ENCODE measurements at places on chromosomes 1 and 21.

- DNase-seq, result peak; percentile 26
These were observed 43.2 kb downstream of the ELK4 start for GRCh38 chr1:205588636-205589035.

GRCh38 chr1:208248307-208248801 lies 4.2 kb upstream of the PLXNA2 start:
- DNase-seq, result no peak

DNA sequence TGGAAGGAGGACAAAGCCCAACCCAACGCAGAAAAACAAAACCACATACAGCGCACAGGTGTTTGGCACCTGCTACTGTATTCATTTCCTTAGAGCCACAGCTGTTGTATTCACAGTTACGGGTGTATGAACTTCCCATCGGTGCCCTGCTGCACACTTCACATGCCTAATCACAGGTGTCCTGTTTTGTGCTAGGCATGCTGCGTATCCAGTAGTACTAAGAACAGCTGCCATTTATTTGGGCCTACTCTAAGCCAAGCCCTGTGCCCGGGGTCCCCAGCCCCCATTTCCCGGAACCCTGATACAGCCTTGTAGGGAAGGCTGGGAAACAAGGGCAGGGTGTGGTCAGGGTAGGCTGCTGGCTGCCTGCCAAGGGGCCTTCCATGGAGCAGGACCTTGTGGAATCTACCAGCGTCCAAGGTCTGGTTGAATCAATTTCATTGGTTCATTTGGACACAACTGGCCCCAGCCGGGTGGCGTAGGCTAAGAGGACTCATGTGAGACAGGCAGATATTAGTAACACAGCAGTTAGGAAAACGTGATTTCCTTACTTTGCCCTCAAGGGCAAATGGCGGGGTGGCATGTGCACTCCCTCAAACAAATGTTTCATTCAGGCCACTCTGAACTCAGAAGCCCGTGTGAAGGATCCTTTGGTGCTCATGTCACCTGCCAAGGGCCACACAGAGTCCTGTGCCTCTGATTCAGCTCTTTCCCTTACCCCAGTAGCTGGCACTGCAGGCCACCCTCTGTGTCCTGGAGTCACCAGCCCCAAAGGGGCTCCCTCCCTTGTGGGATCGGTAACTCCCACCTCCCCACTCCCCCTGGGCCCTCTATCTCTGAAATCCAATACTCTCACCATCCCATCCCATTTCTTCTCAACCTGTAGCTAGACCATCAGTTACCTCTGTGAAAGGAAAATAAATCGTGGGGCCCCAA lies 986 bp upstream of the RNF186 start:
- no peak for DNase-seq

DNA sequence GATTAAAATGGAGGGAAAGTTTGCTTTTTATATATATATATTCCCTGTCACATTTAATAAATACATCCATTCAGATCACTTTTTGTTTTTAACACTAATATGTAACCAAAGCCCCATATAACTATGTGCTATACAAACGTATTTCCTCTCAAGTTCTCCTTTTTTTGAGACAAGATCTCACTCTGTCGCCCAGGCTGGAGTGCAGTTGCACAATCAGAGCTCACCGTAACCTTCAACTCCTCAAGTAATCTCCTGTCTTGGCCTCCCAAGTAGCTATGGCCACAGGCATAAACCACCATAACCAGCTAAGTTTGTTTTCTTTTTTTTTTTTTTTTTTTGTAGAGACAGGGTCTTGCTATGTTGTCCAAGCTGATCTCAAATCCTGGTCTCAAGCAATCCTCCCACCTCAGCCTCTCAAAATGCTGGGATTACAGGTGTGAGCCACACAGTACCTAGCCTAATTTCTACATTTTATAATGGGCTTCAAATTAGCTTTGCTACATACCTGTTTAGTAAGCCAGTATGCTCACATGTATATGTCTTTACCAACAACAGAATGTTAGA lies 120.0 kb downstream of the TGFBR3 start:
- DNase-seq, result no peak

GRCh38 chr1:9651220-9651564 lies 339 bp upstream of the PIK3CD start:
- no peak for DNase-seq

DNA sequence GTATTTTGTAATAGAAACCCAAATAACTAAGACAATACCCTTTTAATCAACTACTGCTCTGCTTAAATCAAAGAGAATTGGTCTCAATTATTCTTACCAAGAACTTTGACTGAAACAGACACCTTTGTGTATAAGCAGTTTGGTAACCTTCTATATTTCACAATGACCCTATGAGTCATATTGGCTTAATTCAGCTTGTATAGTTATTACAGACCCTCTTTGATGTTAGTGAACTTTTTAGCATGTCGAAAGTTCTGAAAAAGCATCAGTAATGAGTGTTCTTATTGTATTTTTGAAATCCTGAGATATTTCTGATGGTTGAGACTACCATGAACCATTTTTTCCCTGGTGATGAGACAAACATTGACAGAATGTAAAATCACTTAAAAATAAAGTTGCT lies 43.3 kb upstream of the RABGAP1L start:
- DNase-seq, result no peak

- DNase-seq, result no peak
These were observed 284.5 kb upstream of the USP25 start for GRCh38 chr21:15445327-15445726.

DNA sequence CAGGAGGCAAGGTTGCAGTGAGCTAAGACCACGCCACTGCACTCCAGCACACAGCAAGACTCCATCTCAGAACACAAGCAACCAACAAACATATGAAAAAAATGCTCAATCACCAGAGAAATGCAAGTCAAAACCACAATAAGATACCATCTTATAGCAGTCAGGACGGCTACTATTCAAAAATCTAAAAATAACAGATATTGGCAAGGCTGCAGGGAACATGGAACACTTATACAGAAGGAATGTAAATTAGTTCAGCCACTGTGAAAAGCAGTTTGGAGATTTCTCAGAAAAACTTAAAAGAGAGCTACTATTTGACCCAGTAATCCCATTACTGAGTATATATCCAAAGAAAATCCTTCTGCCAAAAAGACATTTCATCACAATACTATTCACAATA lies 27.6 kb upstream of the POGK start:
- DNase-seq, result peak; percentile 29

DNA sequence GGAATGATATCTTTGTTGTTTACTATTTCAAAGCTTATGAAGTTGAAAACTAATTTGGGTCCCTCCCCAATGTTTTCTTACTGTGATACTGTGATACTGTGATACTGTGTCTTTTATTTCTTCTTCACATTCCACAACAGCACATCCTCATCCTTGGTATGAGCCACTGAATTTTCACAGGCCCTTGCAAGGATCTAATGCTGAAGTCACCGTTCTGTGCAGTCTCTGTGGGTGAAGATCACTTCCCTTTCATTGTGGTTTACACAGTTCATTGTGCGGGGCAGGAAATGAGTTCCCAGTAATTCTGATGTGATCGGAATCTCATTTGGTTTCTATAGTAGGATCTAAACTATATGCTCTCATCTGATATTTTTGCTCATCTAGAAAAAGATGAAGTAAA lies 32.1 kb upstream of the PAXBP1 start:
- DNase-seq, result no peak

GRCh38 chr21:42093186-42093585 lies 22.1 kb downstream of the UMODL1 start:
- no peak for DNase-seq

GRCh38 chr1:222048094-222048595 lies 306.3 kb upstream of the DUSP10 start:
- DNase-seq, result peak; percentile 47

- no peak for DNase-seq
These were observed 54.3 kb upstream of the C1orf198 start for GRCh38 chr1:230922620-230923019.

- DNase-seq, result peak; percentile 51
These were observed 39.0 kb upstream of the ATP1A1 start for GRCh38 chr1:116334015-116334547.

GRCh38 chr21:35982717-35983116 lies 77.6 kb downstream of the SETD4 start:
- no peak for DNase-seq

DNA sequence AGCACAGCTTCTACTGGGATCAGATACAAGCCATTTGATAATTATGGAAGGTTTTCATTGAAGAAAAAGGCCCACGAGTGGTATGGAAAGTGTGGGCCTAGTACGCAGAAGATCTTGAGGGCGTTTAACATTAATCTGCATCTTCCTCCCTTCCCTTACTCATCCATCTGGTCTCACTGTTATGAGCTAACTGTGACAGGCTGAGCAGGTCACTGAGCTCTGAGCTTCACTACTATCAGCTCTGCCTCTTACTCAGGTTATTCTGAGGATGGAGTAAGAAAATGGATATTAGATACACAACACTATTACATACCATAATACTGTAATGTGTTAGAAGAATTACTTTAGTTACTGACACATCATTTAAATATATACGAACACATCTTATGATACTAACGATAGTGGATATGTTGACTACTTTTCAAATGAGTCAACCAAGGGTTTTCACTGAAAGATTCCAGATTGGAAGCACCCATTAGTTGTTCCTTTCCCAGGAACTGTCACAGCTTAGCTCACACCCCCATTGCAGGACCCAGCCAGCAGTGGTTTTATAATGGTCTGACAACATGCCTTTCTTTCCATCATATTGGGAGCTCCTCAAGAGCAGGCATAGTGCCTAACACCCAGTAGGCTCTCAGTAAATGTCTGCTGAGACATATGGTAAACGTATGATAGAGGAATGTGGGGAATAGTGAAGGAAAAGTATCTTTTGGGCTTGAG lies 97.8 kb upstream of the C8B start:
- DNase-seq, result no peak

- DNase-seq, result no peak
These were observed 24.6 kb downstream of the RNF187 start for GRCh38 chr1:228511546-228512445.

- DNase-seq, result no peak
These were observed 44.3 kb downstream of the INAVA start for GRCh38 chr1:200938955-200939354.

DNA sequence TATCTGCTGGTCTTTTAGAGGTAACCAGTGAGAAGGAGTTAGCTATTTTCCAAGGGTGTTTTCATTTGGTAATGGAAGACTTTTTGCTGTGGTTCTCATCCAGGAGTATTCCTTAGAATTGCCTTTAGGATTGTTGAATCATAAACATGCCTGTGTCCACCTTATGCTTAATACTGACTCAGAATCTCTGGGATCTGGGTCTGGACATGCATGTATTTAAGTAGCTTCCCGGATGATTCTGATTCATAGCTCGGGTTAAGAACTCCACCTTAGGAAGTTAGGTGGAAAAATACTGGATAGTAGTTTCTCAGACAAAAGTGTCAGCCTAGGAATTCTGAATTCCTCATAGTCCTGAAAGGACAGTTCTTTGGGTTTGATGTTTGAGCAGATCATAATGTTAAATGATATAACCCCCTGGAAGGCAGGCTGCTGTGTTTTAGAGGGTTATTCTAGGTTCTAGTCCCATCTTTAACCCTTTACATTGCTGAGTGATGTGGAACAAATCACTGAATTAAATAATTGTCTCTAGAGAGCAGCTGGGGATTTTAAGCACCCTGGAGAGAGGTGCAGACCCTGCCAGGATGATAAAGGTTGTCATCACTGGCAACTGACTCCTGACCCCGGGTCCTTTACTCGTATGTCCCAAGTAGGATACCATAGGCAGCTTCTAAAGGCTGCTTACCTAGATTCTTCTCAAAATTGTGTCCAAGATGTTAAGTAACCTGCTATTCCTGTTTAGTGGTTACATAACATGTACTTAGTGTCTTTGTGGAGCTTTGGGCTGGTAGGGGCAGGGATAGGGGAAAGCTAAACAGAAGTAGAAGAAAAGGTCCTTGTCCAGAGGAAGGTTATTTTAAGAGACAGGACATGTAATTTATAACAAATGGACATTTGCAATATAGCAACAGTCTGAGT lies 14.5 kb upstream of the C4BPB start:
- DNase-seq, result no peak

GRCh38 chr1:12369258-12369657 lies 139.4 kb downstream of the VPS13D start:
- no peak for DNase-seq

Data from stromal cell of bone marrow (primary cell).